ENCODE measurements at places on chromosomes 3 and 15.

GRCh38 chr3:73848173-73848906 is 223.6 kb upstream of the PDZRN3 start:
- no peak for DNase-seq

GRCh38 chr3:86658876-86659275 is 332.1 kb downstream of the VGLL3 start:
- DNase-seq, result no peak

DNA sequence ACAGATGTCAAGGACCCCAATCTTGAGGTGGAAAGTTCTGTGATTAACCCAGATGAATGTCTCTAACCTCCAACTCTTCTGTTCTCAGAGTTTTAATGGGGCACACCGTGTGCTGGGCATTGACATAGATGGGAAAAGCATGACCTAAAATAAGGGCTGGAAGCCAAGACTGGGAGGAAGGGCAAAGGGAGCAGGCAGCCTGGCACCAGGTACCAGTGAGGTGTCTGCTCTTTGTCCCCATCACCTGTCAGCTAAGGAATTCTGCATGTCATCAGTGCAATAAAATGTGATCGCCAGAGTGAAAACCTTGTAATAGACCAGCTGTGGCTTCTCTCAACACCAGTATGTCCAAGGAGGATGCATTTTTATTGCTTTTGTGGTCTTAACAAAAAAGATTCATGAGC is 143.5 kb upstream of the TPM1 start:
- DNase-seq, result no peak

- no peak for DNase-seq
Observed at GRCh38 chr15:100772478-100772877, 107.2 kb upstream of the ALDH1A3 start.

DNA sequence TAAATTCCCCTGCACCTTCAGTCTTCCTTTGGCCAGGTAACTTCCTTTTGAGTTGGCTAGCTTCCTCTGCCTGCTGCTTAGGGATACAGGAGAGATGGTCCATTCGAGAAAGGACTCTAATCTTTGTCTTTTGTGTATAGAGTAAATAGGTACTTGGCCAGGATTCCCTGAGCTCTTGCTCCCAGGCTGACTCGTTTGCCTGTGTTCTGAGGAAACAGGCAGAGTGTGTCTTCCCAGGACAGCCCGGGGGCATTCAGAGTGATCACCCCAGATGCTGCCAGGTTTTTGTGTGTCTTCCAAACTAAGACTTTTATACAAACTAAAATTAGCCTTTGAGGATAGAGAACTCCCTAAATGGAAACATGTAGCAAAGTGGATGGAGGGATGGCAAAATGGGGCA is 39.5 kb downstream of the TMEM108 start:
- no peak for DNase-seq

DNA sequence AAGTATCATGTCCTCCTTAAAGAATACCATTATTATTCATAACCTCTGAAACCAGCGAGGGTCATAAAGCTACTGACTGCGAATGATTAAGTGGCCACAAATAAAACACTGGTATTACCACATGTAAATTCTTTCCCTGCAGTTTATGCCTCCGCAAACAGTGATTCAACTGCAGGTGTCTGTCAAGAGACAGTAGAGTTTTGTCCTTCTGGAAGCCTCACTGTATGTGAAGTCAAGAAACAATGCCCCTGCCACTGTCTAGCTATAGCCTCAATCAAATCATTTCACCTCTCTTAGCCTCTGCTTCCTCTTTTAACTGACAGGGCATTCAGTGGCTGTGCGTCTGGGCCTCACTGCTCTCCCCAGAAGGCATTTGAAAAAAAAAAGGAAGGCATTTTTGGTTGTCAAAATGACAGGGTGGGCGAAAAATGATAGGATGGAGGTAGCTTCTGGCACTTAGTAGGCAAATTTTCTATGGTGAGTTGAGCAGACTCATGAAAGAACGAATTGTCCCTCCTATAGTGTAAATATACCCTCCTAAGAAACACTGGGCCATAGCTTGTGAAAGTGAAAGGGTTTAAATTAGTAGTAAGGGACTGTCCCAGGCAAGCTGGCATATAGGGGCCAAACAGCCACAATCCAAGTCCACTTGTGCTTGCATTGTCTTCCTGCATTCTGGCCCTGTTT is 66.7 kb downstream of the FILIP1L start:
- DNase-seq, result no peak

- no peak for DNase-seq
Observed at GRCh38 chr15:36109943-36110658, 469.3 kb upstream of the CDIN1 start.

DNA sequence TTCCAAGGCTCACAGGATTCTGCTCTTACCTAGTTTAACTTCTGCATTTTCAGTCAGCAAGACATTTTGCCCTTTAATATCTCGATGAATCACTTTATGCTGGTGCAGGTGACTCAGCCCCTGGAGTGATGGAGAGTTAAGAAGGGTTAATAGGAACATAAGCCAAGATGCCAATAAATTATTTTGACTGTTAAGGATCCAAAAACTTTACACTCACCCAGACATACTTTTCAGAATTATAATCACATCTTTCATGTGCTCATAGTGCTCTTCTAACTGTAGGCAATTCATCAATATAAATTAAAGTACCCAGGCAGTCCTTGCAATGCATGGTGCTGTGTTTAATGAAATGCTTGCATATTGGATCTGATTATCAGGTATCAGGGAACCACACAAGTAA is 164.1 kb upstream of the SLC2A2 start:
- no peak for DNase-seq

- no peak for DNase-seq
Observed at GRCh38 chr3:94862703-94863102, 799.8 kb downstream of the NSUN3 start.

DNA sequence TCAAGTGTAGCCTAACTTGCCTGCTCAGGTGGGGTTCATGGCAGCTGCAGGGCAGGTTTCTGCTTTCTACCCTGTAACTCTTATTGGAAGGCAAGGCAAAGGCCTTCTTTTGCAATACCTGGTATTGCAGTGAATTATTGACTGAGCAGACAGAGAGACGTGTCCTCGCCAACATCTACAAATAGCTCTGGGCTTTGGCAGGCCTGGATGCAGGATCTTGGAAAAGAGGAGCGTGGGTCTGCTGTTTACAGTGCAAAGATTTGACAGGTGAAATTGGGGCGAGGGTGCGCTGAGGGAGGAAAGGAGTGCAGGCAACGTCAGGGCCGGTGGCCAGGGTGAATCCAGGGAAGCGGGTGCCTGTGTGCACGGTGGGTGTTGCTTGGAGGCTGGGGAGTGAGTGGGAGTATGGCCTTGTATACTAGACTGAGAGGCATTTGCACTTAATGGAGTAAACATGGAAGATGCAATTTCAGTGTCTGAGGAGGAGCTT is 44.5 kb downstream of the ST6GAL1 start:
- no peak for DNase-seq

DNA sequence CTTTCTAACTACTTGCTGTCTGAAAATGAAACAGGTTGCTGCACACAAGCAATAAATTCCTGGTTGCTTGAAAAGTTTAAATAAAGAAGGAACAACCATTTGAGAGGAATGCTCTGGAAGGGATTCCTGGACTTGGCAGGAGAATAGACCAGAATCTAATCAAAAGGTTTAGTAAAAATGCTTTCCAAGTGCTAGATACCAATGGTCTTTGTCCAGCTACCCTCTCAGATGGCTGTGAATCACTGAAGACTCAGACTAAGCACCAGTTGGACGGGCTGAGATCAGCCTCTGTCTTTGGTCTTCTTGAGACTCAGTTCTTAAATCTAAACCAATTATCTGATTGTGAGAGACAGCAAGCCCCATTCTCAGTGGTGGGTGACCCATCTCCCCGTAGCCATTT is 27.7 kb upstream of the LPP start:
- no peak for DNase-seq

DNA sequence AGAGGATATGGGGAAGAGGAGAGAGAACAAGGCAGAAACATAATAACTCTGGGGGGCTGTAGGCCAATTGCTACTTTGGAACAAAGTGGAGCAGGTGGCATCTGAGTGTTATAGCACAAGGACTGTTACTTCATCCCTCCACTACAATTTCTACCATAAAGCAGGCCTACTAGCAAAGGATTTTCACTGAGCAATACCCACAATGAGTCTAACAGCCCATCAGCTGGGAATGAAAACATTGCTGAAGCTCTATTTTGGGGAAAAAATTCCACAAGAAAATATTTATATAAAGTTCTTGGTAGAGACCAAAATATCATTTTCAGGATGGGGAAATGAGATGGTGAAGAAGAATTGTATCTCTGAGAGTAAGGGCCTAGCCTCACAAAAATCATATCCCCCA is 3.6 kb upstream of the SHC4 start:
- no peak for DNase-seq

- DNase-seq, result no peak
Observed at GRCh38 chr3:183862610-183863009, 22.1 kb downstream of the PARL start.

GRCh38 chr15:63392361-63393009 is 10.8 kb upstream of the CA12 start:
- DNase-seq, result no peak

DNA sequence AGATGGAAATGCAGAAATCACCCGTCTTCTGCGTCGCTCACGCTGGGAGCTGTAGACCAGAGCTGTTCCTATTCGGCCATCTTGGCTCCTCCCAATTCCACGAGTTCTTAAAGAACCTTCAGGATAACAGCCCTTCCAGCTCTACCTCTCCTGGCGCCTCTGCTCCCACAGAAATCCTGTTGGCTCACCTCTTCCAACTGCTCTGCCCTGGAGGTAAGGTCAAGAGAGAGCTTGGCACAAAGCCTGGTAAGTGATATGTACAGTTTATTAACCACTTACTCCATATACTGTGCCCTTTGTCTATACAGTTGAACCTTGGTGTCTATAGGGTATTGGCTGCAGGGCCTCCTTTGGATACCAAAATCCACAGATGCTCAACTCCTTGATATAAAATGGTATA is 17.8 kb upstream of the FGF12 start:
- DNase-seq, result no peak
